AG08395 (cell line): ENCODE measurements at places on chromosomes 13 and 19.

DNA sequence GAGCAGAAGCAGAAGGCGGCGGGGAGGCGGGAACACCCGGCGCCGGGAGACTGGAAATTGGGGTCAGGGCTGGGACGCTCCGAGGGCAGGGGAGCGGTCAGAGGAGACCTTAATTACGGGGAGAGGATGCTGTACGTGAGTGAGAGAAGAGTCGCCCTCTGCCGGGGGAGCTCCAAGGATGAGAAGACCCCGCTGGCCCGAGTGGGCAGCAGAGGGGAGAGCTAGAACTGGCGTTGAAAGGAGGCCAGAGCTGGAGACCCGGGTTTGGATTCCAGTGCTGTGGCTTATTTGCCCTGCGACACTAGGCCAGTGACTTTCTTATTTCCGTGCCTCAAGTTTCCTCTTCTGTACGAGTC is 536 bp downstream of the FAM32A start:
- peak; percentile 44 for DNase-seq

- peak; percentile 84 for DNase-seq
These were observed 10.6 kb downstream of the REXO1 start for GRCh38 chr19:1837625-1838105.

- no peak for DNase-seq
These were observed 4.5 kb downstream of the REXO1 start for GRCh38 chr19:1843646-1844394.

- DNase-seq, result no peak
These were observed 214.0 kb upstream of the SOX1 start for GRCh38 chr13:111852725-111853518.

DNA sequence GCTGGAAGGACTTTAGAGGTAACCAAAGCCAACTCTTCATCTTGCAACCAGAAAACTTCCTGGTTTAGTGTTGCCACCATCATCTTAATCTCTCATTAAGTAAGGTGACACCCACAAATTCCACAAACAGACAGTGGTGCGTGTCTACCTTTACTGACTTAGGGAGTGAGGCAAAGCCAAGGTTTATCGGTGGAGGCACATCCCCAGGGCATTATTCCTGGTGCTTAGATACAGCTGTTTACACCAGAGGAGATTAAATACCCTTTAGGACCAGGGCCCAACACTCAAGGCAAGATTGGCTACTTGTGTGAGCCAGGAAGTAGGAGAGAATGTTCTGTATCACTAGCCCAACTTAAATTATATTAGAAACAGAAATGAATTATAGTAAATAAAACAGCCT is 9.5 kb downstream of the STOML3 start:
- DNase-seq, result no peak

- no peak for DNase-seq
These were observed 9.4 kb upstream of the SEMA6B start for GRCh38 chr19:4568886-4569285.

DNA sequence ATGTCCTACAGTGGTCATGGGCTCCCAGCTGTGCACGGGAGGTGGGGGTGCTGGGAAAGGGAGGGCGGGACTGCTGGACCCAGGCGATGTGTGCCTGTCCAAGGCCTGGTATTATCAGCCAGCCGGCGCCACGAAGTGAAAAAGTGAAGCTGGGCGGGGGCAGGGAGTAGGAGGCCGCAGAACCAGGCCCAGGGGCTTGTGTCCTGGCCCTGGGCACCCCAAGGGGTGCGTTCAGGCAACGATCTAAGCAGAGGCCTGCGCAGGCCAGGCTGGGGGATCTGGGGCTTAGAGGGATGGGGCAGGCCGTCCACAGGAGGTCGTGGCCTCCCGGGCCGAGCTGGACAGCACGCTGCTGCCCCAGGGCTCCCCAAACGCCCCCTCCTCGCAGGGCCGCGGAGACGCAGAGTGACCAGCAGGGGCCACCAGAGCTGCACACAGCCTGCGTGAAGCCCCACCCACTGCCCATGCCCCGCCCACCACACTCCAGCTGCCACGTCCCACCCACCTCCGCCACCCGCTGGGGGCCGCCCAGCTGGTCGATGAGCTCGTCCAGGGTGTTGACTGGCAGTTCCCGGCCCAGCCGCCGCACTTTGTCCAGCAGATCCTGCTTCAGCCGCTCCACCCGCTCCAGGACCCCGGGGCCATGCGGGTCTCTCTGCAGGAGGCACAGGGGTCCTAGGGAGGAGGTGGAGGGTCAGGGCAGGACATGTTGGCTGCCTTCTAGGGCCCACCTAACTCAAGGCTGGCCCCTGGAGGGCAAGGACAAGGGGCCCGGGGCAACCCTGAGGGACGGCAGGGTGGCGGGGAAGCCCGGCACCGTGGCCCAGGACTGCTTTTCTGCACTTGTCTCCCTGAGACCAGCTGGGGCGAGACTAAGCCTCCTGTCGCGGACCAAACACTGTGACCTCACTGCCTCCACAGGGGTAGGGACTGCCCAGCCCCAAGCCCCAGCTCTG is 9.5 kb downstream of the GPX4 start:
- peak; percentile 97 for DNase-seq

GRCh38 chr13:94416454-94417080 is 62.9 kb downstream of the DCT start:
- DNase-seq, result no peak

DNA sequence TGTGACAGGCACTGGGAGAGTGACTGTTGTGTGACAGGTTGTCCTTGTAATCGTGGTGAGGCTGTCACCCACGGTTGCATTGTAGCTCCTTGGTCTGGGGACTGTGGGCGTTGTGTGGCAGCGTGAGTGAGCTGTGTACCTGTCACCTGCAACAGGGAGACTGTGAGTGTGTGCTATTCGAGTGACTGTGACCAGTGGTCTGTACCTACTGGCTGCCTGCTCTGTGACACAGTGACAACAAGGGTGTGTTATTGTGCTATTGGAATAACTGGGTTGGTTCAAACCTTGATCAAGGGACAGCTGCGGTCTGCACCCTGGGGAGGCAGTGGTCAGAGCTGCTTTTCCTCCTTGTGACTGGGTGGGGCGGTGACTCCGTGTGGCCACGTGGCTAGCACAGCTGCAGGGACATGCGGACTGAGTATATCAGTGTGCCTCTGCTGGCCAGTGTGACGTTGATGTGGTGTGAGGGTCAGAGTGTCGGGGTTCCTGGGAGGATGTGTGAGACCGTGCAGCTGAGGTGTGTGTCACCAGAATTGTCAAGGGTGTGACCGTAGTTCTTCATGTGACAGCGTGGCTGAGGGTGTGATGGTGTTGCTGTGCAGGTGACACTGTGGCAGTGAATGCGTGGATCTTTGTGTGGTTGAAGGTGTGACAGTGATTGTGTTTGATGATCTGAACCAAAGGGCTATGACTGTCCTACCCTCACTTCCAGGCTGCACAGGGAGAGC is 10.1 kb upstream of the NFIX start:
- peak; percentile 78 for DNase-seq

DNA sequence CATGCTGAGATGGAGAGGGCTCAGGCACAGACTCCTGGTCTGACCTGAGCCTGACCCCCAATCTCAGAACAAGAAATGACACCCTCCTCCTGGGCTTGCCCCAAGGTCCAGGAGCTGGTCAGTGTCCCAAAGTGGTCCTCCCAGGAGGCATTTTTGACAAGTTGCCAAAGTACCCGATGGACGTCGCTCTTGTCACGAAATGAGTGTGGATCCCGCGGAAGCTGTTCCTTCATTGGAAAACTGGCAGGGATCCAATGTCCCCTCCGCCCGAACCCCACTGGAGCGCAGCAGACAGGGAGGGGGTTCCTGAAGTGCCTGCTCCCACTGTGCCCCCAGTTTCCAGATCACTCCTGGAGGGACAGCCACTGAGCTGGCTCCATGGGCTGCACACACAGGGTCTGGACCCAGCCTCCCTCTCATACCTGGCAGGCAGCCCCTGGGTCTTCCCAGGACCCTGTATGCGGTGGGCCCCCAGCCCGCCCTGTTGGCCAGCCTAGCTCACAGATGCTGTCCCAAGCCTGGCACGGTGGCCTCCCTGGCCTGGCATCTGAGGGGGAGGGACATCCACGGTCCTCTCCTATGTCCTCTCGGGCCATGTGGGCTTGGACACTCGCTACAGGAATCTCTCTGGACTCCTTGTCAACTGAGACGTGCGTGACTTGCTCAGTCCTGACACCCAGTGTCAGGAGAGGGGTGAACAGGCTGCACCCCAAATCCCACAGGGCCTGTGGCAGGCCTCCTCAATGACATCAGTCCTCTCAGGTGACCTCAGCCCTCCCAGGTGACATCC is 12.8 kb upstream of the ZNF14 start:
- no peak for DNase-seq

DNA sequence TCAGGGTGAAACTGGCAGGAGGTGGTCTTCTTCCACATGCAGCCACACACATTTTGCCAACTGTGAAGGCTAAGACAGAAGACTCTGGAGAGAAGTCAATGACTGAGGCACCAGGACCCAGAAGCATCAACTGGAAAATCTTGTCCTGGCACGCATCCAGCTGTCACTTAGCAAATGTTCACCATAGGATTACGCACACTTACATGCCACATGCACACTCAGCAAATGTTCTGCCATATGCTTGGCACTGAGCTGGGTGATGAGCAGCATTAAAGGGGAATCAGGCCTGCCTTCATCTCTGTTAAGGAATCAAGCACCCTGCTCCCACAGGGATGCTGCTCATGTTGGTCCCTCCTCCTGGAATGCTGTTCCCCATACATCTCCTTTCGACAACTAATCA is 5.1 kb downstream of the ZNF599 start:
- DNase-seq, result no peak

DNA sequence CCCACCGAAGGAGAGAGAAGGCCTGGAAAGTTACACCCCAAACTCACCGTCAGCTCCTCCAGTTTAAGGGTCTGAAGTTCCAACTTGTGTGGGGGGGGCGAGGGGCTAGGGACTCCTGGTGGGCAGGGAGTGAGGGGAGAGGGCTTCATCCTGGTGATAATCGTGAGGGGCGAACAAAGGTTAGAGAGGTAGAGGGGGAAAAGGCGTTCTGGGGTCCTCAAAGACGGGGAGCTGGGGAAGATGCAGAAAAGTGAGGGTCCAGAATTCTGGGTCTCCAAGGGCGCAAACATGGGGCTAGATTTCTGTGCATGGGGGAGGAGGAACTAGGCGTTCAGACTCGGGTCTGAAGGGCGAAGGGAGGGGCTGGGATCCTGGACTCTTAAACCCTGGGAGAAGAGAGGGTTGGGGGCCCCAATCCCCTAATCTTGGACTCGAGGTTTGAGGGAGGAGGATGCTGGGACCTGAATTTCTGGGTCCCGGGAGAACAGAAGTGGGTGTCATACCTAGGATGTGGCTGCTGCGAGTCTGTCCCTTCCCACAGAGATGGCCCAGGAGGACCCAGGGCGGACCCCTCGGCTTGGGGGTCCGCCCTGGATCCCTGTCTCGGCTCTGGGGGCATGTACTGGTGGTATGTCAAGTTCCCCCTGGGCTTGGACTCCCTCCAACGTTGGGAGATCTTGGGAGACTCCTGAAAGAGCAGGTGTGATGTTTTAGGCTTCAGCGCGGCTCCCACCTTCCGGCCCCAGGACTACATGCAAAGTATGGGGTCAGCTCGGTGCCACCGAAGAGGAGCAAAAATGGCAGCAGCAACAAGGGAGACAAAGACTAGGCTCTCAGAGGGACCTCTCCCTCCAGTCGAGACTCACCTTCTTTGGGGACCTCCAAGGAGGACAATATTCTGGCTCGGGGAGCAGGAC is 4.5 kb downstream of the MAMSTR start:
- no peak for DNase-seq

- DNase-seq, result no peak
These were observed 4.6 kb upstream of the ERFL start for GRCh38 chr19:41932720-41933332.

DNA sequence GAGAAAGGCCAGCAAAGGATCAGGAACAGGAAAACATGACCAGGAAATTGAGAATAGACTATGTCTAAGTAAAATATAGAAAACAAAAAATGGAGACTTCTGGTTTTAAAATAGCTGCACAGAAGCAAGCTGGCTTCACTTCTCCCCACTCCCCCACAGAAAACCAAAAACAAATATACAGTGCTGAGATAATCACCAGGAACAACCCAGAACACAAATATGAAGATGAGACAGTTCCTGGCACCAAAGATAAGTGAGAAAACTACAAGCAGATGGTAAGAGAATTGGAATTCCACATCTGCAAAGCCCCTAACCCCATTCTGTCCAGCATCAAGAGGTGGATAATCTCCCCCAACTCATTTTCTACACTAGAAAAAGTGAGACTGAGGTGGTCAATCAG is 397.7 kb downstream of the SUCLA2 start:
- DNase-seq, result no peak
